ENCODE measurements at places on chromosomes 3 and 15.

- no peak for DNase-seq
Observed at GRCh38 chr15:72859017-72859756, 75.6 kb upstream of the ADPGK start.

DNA sequence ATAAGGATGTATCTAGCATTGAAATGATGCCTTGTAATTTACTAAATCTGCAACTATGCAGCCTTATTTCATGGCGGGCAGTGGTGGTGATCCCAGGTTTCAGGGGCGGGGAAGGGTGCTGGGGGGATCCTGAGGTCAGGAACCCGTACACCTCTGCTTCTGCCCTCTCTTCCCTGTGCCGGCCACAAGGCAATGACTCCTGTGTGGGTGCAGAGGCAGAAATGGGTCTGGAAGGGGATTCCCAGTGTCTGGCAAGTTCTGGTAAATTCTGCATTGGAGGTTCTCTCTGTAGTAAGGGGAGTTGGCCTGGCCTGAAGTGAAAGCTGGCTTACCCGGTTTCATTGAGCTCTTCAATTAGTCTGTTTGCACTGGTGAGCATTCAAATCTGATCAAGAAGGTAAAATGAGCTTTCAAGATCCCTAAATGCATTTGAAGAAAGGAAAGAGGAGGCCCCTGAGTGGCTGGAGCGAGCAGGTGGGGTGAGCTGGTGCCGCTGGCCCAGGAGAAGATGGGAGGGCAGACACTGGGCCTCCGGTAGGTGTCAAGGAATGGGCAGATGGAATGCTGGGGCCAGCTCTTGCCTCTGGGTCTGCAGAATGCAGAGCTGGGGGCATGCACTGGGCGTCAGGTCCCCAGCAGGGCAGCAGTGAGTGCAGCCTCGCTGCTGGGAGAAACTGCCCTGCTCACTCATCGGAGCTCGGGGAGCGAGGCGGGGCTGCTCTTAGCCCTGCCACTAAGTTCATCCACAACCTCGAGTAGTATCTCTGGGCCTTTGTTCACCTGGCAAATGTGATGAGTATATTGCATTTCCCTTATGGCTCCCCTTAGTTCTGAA is 13.7 kb downstream of the NRROS start:
- no peak for DNase-seq

GRCh38 chr3:174337227-174337626 is 521.9 kb upstream of the NAALADL2 start:
- no peak for DNase-seq

- peak; percentile 25 for DNase-seq
Observed at GRCh38 chr15:80060356-80061006, 1.0 kb downstream of the ZFAND6 start.

DNA sequence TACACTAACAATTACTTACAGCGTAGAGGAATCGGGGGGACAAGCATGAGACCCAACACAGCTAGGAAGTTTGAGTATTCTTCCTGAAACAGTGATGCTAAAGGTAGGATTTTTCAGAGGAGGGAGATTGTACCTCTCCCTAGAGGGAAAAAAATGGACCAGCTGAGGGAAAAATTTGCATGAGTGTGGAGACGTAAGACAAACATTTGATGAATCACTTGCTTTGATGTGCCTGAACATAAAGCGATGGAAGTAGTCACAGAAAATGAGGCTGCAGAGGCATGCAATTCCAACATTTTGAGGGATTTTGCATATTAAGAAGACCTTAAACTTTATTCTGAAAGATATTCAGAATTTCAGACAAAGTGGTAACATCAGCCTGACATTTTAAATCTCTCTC is 102.2 kb downstream of the COL6A6 start:
- no peak for DNase-seq

DNA sequence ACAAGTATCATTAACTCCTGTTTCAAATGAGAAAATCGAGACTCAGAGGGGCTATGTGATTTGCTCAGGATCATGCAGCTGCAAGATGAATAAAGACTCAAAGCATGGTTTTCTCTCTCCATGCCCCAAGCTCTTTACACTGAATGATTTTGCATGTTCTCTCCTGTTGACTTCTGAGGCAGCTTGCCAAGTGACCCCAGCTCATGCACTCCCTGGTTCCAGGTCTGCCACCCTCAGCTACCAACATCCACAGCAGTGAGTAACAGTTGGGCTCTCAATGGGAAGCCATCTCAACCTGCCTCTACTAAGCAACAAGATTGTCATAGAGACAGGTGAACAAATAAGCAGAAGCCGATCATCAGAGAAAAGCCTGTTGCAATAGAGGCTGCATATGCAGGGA is 116.9 kb upstream of the GADL1 start:
- no peak for DNase-seq

DNA sequence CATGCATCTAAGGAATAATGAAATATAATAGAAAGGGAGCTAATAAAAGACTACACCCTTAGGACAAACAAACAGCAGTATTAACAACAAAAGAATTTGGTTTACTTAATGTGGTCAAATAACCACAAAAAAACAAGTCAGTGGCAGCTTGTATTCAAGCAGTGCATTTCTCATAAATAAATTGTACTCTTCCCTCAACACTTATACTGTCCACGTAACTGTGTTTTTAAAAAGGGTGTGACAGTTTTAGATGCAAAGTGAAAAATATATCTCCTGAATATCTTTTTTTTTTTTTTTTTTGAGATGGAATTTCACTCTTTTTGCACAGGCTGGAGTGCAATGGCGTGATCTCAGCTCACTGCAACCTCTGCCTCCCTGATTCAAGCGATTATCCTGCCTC is 698.2 kb upstream of the CADM2 start:
- no peak for DNase-seq

DNA sequence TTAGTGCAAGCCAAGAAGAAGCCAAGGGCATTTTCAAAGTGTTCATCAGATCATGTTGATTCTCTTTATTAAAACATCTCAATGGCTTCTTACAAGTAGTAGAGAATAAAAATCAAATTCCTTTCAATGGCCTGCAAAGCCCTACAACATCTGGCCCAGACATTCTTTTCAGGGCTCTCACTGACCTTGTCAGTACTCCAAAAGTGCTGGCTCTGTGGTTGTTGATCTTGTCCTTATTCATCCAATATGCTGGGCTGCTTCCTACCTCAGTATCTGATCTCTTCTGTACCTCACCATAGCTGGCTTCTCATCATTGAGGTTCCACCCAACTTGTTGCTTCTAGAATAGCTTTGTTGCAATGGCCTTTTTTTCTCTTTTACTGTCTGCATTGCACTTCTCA is 74.0 kb upstream of the SAMMSON start:
- no peak for DNase-seq

- DNase-seq = peak; percentile 58
Observed at GRCh38 chr15:82830427-82831173, 21.2 kb downstream of the WHAMM start.

GRCh38 chr15:61871926-61872522 is 188.2 kb downstream of the VPS13C start:
- DNase-seq = peak; percentile 25

- no peak for DNase-seq
Observed at GRCh38 chr3:3800080-3800455, 837 bp downstream of the LRRN1 start.

GRCh38 chr15:99564221-99565048 is 1.3 kb upstream of the MEF2A start:
- DNase-seq = no peak

- no peak for DNase-seq
Observed at GRCh38 chr3:189718215-189718614, 87.0 kb downstream of the TP63 start.

DNA sequence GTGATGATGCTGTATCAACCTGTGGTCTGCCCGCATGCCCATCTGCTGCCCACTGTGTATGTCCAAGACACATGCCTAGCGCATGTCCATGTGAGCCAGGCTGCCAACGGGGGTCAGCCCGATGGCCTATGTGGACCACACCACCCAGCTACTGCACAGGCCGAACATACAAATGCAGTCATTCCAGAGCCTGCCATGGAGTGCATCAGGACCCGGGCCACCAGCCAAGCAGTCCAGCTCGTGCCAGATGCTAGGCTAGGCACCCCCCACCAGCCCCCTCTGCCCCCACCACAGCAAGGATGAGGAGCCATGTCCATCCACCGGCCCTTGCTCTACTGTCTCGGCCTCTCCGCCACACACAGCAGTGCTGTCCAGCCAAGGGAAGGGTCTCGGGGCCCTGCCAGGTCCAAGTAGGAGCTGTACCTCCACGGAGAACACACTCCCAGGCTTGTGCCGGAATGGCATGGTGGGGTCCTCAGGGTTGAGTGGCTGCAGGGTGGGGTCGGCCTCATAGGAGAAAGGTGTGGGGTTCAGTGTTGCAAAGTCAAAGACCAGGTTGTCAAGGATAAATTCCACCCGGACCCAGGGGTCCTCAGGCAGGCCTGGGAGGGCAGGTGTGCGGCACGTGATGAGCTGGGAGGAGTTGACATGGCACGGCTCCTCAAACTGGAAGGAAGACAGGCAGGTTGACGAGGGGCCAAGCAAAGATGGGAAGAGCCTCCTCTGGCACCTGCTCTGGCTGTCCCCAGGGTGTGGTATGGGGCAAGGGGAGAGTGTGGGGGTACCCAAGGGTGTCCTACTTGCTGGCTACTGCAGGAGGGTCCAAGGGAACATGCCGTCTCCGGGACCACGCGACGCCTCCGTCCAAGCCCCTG is 15.3 kb downstream of the PLXNB1 start:
- DNase-seq = no peak

GRCh38 chr3:156551746-156552145 is 3.2 kb downstream of the SSR3 start:
- DNase-seq = peak; percentile 24

GRCh38 chr15:69232765-69233164 is 65.9 kb upstream of the PAQR5 start:
- DNase-seq = no peak

- no peak for DNase-seq
Observed at GRCh38 chr3:128490915-128491690, 1.9 kb downstream of the GATA2 start.

DNA sequence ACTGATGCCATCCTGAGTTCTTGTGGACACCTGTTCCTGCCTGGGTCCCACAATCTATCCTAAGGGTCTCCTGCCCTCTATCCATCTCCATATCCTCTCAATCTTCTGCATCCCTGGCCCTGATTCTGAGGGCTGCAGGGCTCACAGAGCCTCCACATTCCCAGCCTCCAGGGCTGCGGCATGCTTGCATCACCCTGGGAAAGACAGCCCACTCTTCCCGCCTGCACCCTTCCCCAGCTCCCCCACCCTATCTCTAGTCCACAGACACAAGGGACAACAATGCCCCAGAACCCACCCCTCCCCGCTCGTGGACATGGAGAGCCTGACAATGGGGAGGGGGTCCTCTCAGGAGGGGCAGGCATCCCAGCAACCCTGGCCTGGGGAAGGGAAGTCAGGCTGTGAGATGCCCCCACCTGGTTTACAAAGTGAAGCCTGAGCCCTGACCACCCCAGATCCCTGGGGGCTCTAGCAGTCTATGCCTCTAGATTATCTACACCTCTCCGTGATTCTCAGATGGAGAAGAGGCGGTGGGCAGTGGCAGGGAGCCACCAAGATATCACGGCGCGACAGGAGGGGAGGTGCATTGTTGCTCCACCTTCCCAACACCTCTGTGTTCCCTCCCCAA is 10.3 kb downstream of the SEMA3G start:
- no peak for DNase-seq

DNA sequence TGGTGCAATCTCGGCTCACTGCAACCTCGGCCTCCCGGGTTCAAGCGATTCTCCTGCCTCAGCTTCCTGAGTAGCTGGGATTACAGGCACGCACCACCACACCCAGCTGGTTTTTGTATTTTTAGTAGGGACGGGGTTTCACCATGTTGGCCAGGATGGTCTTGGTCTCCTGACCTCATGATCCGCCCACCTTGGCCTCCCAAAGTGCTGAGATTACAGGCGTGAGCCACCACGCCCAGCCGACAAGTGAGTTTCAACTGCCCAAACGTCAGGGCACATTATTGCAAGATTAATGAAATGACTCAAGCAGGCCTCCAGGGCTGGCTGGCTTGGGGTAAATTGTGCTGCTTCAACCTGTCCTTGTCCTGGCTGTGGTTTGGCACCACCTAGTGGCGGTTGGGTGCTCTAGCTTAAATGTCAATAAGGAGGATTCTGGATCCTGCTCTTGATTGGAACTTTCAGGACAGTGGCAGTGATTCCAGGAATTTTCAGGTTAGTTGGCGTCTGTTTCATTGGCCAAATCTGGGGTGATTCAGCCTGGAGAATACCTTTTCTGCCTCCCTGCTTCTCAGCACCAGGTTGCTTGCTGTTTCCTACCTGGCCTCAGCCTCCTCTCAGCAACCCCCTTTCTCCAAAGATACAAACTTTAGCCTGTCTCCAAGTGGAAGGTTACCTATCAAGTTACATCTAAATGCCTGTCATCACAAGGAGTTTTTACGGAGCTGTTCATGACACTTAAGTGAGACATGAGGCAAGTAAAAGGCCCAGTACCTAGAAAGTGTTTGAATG is 32.4 kb upstream of the SACM1L start:
- peak; percentile 90 for DNase-seq

GRCh38 chr3:193620650-193621049 is 27.6 kb downstream of the OPA1 start:
- peak; percentile 83 for DNase-seq

DNA sequence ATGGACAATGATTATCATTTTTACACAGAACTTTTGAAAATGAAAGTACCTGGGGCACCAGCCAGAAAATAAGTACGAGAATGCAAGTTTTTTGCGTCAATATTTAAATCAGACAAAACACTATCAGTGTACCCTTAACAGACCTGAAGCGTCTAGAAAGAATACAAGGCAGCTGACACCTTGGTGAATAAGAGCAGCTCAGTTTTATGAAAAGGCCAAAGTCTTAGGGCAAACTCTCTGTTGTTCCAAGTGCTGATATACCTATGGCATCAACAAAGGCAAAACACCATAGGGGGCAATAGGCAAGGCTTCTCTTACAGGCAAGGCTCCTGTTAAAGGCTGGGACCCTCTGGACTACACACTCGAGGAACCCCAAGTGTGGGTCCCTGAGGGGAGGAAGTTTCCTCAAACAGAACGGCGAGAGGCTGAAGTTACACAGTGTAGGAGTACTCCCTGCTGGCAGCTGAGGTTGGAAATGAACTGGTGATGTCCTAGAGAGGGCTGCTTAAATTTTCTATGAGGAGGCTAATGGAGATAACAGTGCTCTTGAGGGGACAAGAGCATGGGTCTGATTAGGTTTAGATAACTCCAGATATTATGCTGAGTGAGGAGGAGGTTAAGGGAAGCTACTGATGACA is 291.0 kb downstream of the TIGIT start:
- DNase-seq = no peak

DNA sequence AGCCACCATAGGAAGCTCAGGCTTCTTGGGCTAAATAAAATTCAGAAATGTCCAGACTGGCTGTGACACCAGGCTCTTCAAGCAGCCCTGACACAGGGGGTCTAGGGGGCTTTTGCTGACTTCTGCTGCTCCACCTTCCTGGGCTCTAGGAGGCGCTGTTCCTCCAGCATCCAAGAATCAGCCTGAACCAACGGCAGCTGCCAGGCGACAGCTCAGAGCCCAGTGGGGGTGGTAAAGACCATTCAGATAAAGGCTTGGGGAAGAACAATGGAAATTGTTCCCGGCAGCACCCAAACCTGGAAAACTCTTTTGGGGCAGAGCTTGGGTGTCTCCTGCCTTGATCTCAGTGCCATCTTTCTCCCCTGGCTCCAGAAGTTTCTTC is 21.6 kb upstream of the PSTPIP1 start:
- peak; percentile 68 for DNase-seq

GRCh38 chr3:49500732-49501609 is 30.9 kb downstream of the DAG1 start:
- no peak for DNase-seq

GRCh38 chr3:62332835-62333244 is 40.5 kb downstream of the FEZF2 start:
- no peak for DNase-seq
